ENCODE measurements at places on chromosomes 1 and 21.

- DNase-seq: no peak
These were observed 39.5 kb upstream of the RD3 start for GRCh38 chr1:211531194-211532087.

DNA sequence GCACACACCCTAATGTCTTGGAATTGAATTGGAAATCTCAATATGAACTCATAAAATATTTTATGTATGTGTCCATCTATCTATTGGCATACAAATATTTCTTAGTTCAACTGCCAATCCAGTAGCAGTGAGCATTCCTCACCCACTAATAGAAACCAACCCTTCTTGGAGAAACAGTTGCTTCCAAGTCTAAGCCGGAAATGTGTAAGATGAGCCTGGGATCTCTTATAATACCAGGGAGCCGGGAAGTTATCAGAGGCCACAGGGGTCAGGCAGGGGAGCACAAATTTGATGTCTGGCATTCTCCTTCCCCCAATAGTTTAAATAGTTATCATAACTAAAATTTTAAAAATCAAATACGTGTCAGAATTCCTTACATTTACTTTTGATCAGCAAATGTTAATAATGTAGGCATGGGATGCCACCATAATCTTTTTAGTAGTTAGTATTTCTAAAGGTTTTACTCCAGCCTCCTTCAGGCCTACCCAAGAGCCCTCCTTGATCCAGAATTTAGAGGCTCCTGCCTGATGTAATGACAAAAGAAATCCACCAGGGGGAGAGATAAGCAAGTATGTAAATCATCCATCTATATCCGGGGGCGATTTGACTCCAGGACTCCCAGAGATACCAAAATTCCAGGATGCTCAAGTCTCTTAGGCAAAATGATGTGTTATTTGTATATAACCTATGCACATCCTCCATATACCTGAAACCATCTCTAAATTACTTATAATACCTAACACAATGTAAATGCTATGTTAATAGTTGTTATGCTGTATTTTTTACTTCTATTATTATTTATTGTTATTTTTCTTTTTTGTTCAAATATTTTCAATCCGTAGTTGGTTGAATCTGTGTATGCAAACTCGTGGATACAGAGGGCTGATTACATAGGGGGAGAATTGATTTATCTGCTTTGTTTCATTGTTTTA lies 218.7 kb upstream of the COA6 start:
- peak; percentile 76 for DNase-seq

GRCh38 chr1:107739651-107740050 lies 225.3 kb downstream of the VAV3 start:
- no peak for DNase-seq

- no peak for DNase-seq
These were observed 9.5 kb downstream of the KDM4A start for GRCh38 chr1:43659212-43660166.

DNA sequence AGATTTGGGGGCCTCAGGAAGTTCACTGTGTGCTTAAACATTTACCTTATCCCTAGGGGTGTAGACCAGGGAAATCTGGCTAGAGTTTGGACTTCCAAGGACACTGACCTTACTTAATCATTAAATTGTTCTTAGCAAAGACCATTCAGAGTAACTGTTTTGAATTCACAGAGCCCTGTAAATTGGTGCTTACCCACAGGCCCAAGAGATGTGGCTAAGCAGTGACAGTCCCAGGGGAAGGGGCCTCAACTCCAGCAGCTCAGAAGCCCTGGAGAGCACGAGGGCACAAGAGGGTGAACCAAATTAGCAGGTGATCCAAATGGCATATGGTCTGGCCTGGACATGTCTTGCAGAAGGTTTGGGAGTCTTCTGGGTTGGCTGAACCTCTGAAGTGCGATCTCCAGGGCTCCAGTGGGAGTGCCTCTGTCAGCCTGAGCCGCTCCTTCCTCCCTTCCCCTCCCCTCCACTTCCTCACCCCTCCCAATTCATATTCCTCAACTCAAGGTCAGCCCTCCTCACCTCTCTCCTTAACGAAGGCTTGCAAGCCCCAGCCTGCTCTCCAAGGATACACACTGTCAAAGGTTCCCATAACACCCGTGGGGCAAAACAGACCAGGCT lies 4.3 kb downstream of the PAQR7 start:
- DNase-seq: no peak

GRCh38 chr1:64539781-64540218 lies 69.9 kb downstream of the CACHD1 start:
- peak; percentile 62 for DNase-seq

DNA sequence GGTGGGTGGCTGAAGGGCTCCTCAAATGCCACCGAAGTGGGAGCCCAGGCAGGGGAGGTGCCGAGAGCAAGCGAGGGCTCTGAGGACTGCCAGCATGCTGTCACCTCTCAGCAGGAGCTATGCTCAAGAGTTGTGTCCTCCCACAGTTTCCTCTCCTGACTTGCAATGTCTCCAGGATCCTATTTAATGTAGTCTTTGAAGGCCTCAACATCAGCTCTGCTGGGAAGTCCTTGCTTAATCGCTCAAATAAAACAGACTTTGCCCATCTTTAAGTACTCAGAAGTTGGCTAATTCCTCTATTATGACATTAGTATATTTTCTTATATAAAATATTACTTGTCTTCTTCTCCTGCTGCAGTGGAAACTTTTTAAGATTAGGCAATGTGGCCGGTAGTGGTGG lies 154.2 kb upstream of the NRIP1 start:
- no peak for DNase-seq

All from lung microvascular endothelial cell (primary cell).